Activated naive CD8-positive, alpha-beta T cell treated with anti-CD3 and anti-CD28 coated beads, Interleukin-2, amount 50 U/mL, for 16 hours (primary cell): ENCODE measurements at places on chromosomes 1 and 21.

- DNase-seq = no peak
Measured at GRCh38 chr1:109931189-109931731, 20.6 kb downstream of the CSF1 start.

GRCh38 chr1:183243161-183244050 is 57.3 kb downstream of the LAMC2 start:
- no peak for DNase-seq

- no peak for DNase-seq
Measured at GRCh38 chr1:76066394-76066793, 8.2 kb upstream of the ST6GALNAC3 start.

- DNase-seq = no peak
Measured at GRCh38 chr1:83790446-83790845, 208.5 kb downstream of the TTLL7 start.

DNA sequence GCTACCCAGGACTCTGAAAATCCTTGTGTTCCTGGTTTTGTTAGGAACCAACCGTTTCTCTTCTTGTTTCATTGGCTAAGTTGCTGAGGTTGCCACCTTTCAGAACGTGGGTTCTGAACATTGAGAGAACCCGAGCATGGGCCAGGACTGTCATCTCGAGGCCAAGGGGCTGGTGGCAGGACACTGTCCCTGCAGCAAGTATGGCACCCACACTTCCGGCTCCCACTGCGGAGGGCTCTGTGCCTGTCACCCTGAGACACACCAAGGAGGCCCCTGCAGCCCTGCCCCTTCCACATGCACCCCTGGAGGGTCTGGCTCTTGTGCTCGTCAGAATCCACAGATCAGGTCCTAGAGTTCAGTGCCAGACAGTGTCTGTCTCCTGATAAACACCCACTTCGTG is 39.1 kb upstream of the LRRC3 start:
- DNase-seq = no peak
